Ammon's horn (tissue), 1 donor: ENCODE measurements at places on chromosomes 3 and 15.

DNA sequence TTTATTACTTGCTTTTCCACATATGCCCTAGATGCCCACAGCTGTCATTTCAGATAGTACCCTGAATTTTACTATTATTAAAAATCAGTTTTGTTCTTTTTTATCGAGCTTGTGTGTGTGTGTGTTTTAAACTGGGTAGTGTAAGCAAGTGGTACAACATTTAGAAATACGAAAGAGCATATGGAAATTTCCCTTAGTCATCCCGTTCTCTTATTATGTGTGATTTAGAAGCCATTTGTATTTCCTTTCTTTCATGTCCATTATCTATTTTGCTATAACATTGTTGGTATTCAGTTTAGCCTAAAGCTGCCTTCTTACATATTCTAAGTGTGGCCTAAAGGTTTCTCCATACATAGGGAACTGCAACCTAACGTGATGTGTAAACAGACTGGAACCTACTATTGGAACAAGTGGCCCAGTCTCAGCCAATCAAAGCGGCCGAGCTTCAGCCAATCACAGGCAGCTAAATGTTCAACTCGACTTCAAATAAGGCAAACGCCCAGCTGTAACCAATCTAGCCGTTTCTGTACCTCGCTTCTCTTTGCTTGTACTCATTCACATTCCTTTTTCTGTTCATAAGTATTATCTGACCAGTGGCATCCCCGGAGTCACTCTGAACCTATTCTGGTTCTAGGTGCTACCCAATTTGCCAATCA lies 14.7 kb upstream of the SYN2 start:
- no peak for DNase-seq

DNA sequence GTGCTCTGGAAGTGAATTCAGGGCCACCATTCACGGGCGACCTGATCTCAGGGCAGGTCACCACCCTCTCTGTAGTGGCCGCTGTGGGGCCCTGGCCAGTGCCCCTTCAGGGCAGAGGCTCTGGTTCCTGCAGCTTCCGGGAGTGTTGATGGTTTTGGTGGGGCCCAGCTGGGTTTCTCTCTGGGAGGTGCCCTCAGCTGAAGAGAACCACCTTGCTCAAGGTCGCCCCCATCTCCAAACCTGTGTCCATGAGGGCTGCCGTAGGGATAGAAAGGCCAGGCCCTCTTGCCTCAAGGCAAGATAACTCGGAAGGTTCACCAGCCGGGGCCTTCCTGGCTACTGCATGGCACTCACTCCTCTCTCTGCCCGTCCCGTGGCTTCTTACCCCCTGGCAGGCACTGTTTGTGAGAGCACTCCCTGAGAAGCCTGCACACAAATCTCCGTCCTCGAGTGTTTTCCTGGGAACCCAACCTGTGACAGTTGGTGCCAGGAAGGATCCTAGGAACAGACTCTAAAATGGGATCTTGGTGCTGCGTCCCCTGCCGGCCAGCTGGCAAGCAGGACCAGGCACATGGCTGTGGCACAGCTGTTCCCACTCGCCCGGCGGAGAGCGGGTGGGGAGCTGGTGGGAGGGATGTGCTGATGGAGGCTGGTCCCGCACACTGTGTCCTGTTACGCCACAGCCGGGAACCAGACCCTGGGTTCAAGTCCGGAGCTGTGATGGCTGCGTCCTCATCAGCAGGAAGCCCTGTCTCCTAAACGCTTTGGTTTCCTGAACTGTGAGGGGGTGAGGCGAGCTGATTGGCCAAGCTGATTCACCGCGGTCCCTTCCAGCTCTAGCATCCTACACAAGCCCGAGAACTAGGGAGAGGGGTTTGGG lies 23.2 kb upstream of the PIGZ start:
- DNase-seq: no peak

GRCh38 chr3:98623572-98624280 lies 30.3 kb upstream of the CPOX start:
- no peak for DNase-seq

- no peak for DNase-seq
Measured at GRCh38 chr3:10522646-10523303, 17.4 kb upstream of the ATP2B2 start.

- no peak for DNase-seq
Measured at GRCh38 chr3:127399154-127399553, 111.3 kb upstream of the PRR20G start.

DNA sequence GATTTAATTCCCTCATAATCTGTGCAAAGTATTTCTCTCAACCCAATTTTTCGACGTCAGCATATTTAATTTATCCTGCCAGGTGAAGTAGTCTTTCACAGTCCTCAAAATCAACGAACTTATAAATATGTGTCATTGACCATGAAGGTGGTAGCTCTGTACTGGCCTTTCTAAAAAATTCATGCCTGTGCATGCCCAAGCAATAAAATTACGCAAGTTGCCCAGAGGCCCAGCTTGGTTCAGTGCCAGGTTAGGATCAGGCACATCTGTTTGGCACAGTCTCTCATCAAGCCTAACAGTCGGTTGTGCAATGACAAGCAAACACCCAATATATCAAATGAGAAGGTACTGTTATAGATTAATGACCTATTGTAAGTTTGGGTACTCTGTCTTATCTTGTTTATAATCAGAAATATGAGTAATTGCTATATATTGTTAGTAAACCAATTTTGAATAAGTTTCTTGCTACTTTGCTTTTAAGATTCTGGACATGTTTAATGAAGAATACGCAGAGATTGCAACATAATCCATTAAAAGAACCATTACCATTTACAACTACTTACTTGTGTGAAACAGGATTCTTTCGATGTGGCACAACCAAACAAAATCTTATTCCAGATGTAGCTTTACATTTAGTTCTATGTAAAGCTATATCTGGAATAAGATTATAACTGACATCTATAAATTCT lies 159.0 kb upstream of the IL12A start:
- DNase-seq: peak; percentile 67

DNA sequence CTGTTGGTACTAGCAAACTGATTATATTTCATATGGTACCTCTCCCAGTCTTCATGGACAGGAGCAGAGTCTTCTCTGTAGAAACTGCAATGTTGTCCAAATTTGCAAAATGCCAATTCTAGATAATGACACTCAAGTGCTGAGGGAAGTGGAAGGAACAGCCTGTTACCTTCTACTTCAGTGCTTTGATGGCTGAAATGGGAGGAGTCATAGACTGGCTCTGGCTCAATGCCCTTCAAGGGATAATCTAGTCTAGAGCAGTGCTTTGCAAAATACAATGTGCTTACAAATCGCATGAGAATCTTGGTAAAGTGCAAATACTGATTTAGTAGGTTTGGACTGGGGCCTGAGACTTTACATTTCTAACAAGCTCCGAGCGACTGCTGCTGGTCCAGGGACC lies 51.7 kb upstream of the ACP3 start:
- no peak for DNase-seq

DNA sequence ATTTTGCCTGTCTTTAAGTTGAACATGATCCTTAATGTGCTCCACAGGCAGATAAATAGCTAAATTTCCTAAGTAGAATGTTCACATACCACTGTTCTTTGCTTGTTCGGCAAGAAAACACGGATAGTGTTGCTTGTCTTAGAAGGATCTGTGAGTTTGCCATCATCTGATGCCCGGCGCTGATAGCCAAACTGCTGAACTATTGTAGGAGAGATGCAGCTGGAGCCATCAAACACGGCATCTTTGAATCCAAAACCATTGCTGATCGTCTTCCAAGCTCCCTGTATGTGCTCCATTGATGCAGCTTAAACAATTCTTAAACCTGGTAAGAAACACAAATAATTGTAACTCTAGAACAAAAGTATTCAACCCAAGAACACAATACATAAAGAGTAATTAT lies 45.5 kb downstream of the RAF1 start:
- DNase-seq: peak; percentile 35

DNA sequence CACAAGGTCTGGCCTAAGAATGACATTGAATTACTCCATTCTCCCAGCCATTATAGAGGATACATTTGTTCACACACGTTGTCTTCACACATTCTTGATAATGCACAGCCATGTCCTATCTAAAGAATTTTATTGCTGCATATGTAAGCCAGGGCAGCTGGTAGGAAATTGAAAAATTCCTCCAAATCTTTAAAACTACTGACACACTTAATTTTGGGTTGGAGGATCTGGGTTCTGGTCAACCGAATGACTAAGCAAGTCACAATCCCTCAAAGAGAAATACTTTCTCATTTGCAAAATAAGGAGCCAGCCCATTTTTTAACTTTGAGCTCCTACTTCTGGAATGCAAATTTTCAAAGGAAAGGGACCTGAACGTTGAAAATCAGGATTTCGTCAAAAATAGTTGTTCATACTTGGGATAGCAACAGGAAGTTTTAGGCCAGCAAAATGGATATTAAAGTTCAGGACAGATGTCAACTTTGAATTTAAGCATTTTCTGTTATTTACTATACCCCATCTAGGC lies 638.3 kb downstream of the NTRK3 start:
- DNase-seq: no peak

- DNase-seq: no peak
Measured at GRCh38 chr3:621714-622113, 425.2 kb downstream of the CHL1 start.

DNA sequence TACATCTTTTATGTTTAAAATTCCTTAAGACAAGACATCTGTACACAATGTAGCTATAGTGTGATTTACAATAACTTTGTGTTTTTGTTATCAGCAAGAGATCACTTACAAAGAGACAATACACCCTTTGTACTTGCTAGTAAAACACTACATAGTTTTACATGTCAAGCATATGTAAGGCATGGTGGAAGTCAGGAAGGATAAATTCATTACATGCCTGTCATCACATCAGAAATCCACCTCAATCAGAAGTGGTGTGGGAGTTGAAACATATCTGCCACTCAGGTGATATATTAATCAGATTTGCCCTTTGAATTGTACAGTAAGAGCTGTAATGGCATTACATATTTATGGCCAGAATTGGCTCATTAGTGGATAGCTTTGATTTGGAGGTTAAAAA lies 95.5 kb downstream of the MBNL1 start:
- DNase-seq: no peak

- no peak for DNase-seq
Measured at GRCh38 chr15:91426412-91426811, 326.4 kb downstream of the SV2B start.

- no peak for DNase-seq
Measured at GRCh38 chr3:57160765-57161538, 4.2 kb downstream of the IL17RD start.

DNA sequence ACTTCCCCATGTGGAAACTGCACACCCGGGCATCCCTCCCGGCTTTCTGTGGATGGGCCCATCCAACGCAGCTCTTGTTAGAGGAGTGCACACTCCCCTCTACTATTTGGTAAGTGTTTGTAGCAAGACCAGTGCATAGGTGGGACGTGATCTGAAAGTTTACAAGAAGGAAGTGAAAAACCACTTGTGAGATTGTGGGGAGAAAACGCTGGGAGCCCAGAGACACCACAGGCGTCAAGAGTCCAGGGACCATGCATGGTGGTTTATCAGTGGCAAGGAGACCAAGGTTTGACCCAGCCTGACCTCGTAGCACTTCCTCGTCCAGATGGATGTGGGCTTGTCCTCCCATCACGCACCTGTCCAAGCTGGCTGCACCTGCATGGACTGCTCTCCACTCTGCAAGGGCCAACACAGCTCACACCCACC lies 51.6 kb downstream of the ATP10A start:
- DNase-seq: no peak

DNA sequence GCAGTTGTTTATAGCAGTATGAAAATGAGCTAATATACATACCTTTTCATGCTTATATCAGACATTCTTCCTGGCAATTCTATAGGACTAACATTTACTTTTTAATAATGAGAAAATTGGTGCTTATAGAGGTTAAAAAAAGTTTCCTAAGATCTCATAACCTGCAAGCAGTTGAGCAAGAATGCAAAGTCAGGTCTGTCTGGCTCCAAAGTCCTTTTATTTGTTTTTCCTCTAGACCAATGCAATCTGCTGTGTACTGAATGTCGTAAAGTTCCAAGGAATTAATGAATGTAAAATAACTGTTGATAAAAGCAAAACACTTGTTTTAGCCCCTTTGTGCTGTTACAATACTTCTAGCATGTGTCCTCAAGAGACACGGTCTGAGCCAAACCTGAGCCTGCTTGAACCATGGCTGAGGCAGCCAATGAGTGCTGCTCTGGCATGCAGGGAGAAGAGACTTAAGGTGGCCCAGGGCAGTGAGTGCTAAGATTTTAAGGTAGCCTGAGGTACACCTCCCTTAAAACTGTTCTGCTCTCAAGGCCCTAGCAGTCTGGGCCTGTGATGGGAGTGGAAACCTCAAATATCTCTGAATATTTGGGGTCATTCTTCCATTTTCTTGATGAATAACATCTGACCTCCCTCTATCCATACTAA lies 555.1 kb upstream of the NAALADL2 start:
- no peak for DNase-seq

GRCh38 chr15:90598031-90598577 lies 68.4 kb downstream of the CRTC3 start:
- peak; percentile 61 for DNase-seq

- no peak for DNase-seq
Measured at GRCh38 chr15:75696854-75697259, 15.8 kb downstream of the CSPG4 start.

- no peak for DNase-seq
Measured at GRCh38 chr3:32751377-32751776, 66.4 kb downstream of the CNOT10 start.

- no peak for DNase-seq
Measured at GRCh38 chr3:81545572-81545971, 215.9 kb downstream of the GBE1 start.

DNA sequence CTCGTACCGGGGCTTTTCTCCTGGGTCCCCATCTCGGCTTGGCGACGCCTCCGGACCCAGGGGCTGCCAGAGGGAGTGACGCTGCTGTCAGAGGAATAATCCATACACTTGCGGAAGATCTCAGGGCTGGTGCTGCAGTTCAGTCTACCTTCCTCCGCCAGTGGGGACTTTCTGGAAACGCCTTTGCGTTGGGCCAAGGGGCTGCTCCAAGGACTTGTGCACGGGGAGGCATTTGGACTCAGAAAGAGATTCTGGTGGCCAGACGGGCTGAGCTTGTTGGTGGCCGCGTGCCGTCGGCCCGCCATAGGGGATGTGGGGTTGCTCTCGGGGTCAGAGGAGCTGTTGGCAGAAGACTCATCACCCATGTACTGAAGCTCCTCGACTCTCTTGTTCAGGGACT lies 21.8 kb downstream of the LARP6 start:
- DNase-seq: no peak

- no peak for DNase-seq
Measured at GRCh38 chr3:127061641-127062040, 78.7 kb downstream of the PLXNA1 start.

GRCh38 chr3:194470615-194471014 lies 16.2 kb downstream of the ATP13A3 start:
- DNase-seq: no peak

- no peak for DNase-seq
Measured at GRCh38 chr3:65945480-65945879, 93.2 kb downstream of the MAGI1 start.

GRCh38 chr15:73996939-73997338 lies 2.4 kb downstream of the PML start:
- no peak for DNase-seq

- no peak for DNase-seq
Measured at GRCh38 chr3:99638167-99638948, at the start of gene COL8A1. Gene COL8A1, plus strand, starts transcription at chr3:99638594. Its CDS starts 152,089 bp downstream, at chr3:99790683.

DNA sequence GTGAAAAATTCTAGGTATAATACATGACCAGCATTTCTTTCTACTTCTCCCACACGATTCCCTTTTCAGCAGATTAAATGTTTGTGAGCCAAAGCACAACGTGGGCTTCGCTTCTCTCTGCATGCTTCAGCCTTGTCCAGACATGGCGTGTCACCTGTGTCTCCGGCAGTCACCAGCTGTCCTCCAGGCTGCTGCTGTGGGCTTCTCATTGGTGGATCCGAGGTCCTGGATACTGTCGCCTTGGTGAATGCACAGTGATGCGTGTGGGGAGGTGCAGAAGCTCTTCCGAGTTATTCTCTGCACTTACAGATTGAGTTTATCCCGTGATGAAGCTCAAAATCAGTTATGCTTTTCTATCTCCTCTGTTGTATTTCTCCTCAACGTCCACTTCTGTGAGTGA lies 23.0 kb upstream of the GOLGA8J start:
- DNase-seq: peak; percentile 71
